Endothelial cell of umbilical vein (primary cell): ENCODE measurements at places on chromosomes 4 and X. TPM values are rescaled to one million over a fixed set of nuclear protein-coding genes. Genes with fewer than 3 reads are reported as not detected.
A peak's percentile ranks its signal among the peaks of the same experiment; 100 is the strongest.

PNCK gene
- not detected in 2 replicates for total RNA-seq

PCDH10 gene
- total RNA-seq: 56.5 and 91.7 TPM in 2 replicates

ARHGEF6 gene
- 5.5 and 6.4 TPM in 2 replicates for total RNA-seq

AADAT gene
- total RNA-seq: 2.5 and 3.1 TPM in 2 replicates

NHS gene
- 0.46 and 1.1 TPM in 2 replicates for total RNA-seq

FGFBP2 gene
- total RNA-seq: not detected in 2 replicates

BMX gene
- total RNA-seq: 86.0 and 105 TPM in 2 replicates

COMMD8 gene
- 20.3 and 22.3 TPM in 2 replicates for total RNA-seq

NUP62CL gene
- not detected in 2 replicates for total RNA-seq

- no peaks in the 10 kb centered on the region for H3K36me3 ChIP-seq
- H3K27ac ChIP-seq: no peak overlapping the region
- no peaks in the 10 kb centered on the region for H3K27me3 ChIP-seq
- H3K4me1 ChIP-seq: peaks cover 16% of the 10 kb centered on the region
- no peak for DNase-seq
- H3K4me3 ChIP-seq: no peak overlapping the region
These were observed 56.3 kb downstream of the SHROOM2 start for GRCh38 chrX:9842541-9842940.

- H3K36me3 ChIP-seq: no peaks in the 10 kb centered on the region
- H3K4me3 ChIP-seq: no peak overlapping the region
- no peaks in the 10 kb centered on the region for H3K27me3 ChIP-seq
These were observed 270.0 kb downstream of the MAPK10 start for GRCh38 chr4:86089781-86090323.

GRCh38 chr4:184668511-184669114, 19.1 kb downstream of the PRIMPOL start:
- peak; percentile 27 for DNase-seq
- H3K27ac ChIP-seq: peak overlapping the region; percentile 26
- H3K36me3 ChIP-seq: no peaks in the 10 kb centered on the region
- H3K27me3 ChIP-seq: no peaks in the 10 kb centered on the region
- H3K4me3 ChIP-seq: no peak overlapping the region

DNA sequence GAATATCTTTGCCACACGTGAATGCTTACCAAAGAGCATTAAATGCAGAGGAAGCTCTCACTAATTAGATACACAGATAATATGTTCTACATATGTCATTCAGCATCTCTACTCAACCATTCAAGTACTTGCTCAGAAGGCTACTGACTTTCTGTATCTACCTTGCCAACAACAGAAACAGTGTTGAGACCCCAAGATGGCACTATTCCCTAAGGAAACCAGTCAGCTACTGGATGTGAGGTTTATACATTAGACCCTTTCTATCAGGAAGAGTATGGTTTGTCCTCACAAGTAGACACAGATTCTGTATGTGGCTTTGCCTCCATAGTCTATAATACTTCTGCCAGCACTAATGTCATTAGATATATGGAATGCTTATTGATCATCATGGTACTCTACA, 443.9 kb upstream of the INTU start:
- H3K4me1 ChIP-seq: no peaks in the 10 kb centered on the region
- H3K4me3 ChIP-seq: no peak overlapping the region
- no peaks in the 10 kb centered on the region for H3K27me3 ChIP-seq
- H3K36me3 ChIP-seq: no peaks in the 10 kb centered on the region
- H3K27ac ChIP-seq: no peak overlapping the region

DNA sequence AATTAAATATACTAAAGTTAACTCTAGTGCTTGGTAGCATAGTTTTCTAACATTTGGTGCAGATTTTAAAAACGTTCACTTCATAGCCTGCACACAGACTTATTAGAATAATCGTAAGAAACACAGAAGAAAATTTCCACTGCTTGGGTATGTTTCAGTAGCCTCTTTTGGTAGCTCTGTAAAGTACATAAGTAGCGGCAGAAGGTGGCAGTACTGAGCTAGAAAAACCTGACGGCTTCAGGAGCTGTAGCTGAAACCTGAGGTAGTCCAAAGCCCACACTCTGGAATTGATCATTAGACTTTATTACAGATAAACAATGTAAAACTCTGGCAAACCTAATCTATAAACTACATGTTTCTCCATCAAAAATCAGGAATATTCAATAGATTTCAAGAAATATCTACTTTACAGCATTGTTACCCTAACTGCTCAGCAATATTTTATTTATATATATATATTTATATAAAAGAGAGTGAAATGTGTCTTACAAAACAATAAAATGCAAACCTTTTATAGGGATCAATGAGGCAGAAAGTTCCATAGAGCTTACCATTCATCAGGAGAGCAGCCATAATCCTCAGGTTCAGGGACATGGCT, 88.2 kb downstream of the ATP8A1 start:
- no peaks in the 10 kb centered on the region for H3K27me3 ChIP-seq
- no peaks in the 10 kb centered on the region for H3K36me3 ChIP-seq
- no peak overlapping the region for H3K27ac ChIP-seq

- H3K4me1 ChIP-seq: no peaks in the 10 kb centered on the region
- DNase-seq: peak; percentile 30
- H3K27ac ChIP-seq: no peak overlapping the region
- no peaks in the 10 kb centered on the region for H3K27me3 ChIP-seq
- H3K4me3 ChIP-seq: no peak overlapping the region
- H3K36me3 ChIP-seq: no peaks in the 10 kb centered on the region
These were observed 140.4 kb downstream of the SLC10A7 start for GRCh38 chr4:146381263-146381872.

DNA sequence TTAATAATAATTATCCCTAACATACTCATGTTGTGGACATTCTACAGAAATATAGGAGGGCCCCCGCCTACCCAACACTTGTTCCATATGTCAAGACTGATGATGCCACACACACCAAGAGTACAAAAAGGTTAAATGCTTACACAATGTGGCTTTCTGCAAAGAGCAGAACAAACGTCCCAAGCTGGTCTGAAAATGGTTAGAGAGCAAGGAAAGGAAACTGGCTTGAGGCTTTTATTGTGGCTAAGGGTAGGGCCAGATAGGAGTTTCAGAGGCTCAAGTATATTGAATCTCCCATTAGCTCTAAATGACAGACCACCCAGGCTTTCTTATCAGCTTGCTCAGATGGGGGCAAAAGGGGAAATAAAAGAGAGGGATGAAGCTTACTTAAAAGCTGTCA, 134.1 kb upstream of the C1QTNF7 start:
- no peaks in the 10 kb centered on the region for H3K4me1 ChIP-seq
- no peak overlapping the region for H3K4me3 ChIP-seq
- no peak for DNase-seq
- H3K27ac ChIP-seq: no peak overlapping the region
- H3K36me3 ChIP-seq: no peaks in the 10 kb centered on the region

DNA sequence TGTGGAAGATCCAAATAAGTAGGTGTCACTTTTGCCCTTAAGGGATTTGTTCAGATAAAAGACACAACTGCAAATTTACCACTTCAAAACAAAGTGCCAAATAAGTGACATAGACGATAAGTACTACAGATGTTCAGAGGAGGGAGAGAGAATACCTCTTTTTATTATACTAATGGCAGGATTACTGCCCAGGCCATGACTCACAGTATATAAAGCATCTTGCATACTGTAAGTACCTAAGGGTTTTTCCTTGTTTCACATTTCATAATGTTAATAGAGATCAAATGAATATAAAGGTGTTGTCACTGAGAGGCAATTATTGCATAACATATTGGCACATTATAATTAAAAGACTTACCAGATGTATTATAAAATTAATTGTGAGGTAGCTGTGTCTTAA, 46.4 kb downstream of the PTPN13 start:
- no peaks in the 10 kb centered on the region for H3K27me3 ChIP-seq
- DNase-seq: no peak
- H3K27ac ChIP-seq: no peak overlapping the region
- H3K4me1 ChIP-seq: no peaks in the 10 kb centered on the region
- H3K36me3 ChIP-seq: no peaks in the 10 kb centered on the region

- no peaks in the 10 kb centered on the region for H3K27me3 ChIP-seq
- no peak overlapping the region for H3K27ac ChIP-seq
- no peaks in the 10 kb centered on the region for H3K36me3 ChIP-seq
- H3K4me1 ChIP-seq: peaks cover 7% of the 10 kb centered on the region
These were observed 35.9 kb downstream of the GK start for GRCh38 chrX:30689116-30689515.

DNA sequence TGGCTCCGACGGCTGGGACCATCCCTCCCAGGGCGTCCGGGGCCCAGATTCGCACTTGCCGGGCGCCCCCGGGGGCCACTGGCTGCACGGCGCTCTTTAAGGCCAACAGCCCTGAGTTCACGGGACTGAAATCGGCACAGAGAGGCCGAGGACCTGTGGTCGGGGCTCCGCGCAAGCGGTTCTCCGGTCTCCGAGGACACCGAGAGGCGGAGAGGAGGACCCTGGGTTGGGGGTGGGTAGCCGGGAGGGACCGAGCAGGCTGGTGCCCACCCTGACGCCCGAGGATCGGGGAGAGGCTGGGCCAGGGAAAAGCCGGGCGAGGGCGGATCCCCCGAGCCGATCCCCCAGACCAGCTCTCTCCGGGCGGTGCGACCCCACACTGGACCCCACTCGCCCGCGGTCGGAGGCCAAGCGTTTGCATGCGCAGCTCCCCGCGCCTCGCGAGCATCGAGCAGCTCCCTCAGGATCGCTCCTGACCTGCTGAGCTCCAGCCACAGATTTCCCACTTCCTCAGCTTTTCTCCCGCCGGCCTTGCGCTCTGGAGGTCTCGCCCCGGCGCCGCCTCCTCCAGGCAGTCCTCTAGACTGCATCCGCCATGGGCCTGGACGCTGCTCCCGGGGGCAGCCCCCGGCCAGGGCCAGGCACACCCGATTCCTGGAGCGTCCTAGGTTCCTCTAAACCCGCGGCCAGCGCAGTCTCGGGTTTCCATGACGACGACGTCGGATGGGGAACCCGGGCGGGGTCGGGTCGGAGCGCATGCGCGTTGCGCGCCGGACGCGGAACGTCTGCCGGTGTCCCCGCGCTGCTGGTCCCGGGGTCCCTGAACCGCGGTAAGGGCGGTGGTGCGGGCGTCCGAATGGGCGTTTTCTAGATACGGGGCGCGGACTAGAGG, 17.6 kb upstream of the NAT8L start:
- peak overlapping the region; percentile 25 for H3K4me3 ChIP-seq

DNA sequence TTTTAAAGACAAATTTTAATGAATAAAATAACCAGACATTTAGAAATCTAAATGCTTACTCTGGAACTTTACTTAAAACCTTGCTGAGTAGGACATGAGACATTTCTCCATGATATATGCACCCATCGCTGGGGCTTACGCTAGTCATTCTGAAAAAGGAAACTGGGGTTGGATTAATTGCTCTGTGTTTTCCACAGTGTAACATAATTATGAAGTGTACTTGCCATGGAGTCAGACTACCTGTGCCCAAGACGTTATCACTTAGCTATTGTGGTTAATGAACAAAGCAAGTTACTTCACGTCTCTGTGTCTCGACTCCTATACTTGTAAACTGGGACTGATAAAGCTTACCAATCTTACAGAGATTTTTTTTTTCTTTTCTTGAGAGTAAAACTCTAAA, 47.8 kb downstream of the SHISA3 start:
- no peaks in the 10 kb centered on the region for H3K27me3 ChIP-seq
- no peaks in the 10 kb centered on the region for H3K4me1 ChIP-seq
- no peak overlapping the region for H3K27ac ChIP-seq

GRCh38 chrX:33178218-33178617, 33.1 kb downstream of the DMD start:
- H3K4me3 ChIP-seq: no peak overlapping the region
- H3K36me3 ChIP-seq: no peaks in the 10 kb centered on the region
- DNase-seq: no peak
- peaks cover 4% of the 10 kb centered on the region for H3K4me1 ChIP-seq

GRCh38 chr4:39685990-39686389, 11.9 kb upstream of the UBE2K start:
- H3K36me3 ChIP-seq: no peaks in the 10 kb centered on the region
- no peak overlapping the region for H3K4me3 ChIP-seq
- DNase-seq: no peak
- no peaks in the 10 kb centered on the region for H3K4me1 ChIP-seq
- H3K27me3 ChIP-seq: no peaks in the 10 kb centered on the region
